ENCODE measurements at places on chromosomes 2 and 18.
A peak's percentile ranks its signal among the peaks of the same experiment; 100 is the strongest.

DNA sequence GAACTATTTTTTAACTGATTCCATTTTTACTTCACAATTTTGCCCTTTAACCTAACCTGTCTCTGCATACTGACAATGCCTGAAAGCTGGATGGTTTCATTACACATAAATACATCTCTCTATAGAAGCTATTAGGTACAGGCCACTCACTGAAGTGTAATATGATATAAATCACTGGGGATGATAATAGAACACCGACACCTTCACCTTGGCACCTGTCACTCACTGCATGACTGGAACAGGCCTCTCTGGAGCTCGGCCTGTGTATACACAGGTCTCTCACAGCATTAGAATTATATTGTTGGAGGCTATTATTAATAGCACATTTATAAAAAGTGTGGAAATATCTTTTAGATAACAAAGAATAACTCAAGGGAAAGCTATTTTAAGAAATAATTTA lies 138.2 kb downstream of the TMEM131 start:
- peaks cover 22% of the 10 kb centered on the region for H3K4me1 ChIP-seq
- H3K27me3 ChIP-seq = no peaks in the 10 kb centered on the region
- H3K27ac ChIP-seq = no peak overlapping the region
- no peak overlapping the region for H3K4me3 ChIP-seq
- DNase-seq = no peak
- peaks cover 18% of the 10 kb centered on the region for H3K36me3 ChIP-seq

- H3K4me3 ChIP-seq = peak overlapping the region; percentile 51
- peaks cover 10% of the 10 kb centered on the region for H3K4me1 ChIP-seq
- peaks cover 7% of the 10 kb centered on the region for H3K36me3 ChIP-seq
- peaks cover 82% of the 10 kb centered on the region for H3K27me3 ChIP-seq
- no peak overlapping the region for H3K27ac ChIP-seq
Measured at GRCh38 chr2:232521959-232522622, 1.9 kb downstream of the PRSS56 start.

- H3K27ac ChIP-seq = no peak overlapping the region
- H3K36me3 ChIP-seq = no peaks in the 10 kb centered on the region
- DNase-seq = no peak
Measured at GRCh38 chr2:226898897-226899296, 63.0 kb downstream of the RHBDD1 start.

DNA sequence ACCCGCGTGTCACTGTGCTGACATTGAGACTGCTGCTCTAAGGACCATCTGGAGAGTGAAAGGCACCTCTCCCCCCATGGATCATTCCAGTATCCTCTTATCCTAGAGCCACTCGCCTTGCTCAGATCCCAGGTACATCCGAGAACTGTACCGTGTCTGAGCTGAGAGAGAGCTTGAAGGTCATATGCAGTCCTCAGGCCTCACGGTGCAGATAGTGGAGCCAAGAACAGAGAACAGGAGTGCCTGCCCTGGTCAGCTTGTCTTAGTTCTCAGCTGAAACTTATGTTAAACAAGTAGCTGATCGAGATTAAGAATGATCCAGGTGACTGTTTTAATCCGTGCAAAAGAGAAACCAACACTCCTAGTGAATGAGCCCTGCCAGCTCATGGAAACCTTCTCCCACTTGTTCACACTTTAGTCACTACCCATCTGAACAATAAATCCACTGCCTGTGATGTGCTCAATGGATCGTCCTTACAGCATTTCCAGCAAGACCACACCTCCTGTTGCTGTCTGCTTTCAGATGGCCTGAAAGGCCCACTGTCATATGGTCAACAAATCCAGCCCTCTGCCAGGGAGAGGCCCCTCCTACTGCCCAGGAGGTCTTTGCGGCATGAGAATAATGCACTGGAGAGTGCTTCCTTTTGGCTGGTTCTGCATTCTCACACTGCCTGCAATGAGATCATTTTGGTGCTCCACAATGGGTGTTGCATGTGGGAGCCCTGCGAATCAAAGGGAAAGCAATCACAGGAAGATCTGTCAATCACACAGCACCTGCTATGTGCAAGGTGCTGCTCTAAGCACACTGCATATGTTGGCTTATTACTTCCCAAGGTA lies 43.7 kb upstream of the APCDD1 start:
- H3K36me3 ChIP-seq = no peaks in the 10 kb centered on the region
- no peaks in the 10 kb centered on the region for H3K4me1 ChIP-seq
- no peak overlapping the region for H3K27ac ChIP-seq

- no peak overlapping the region for H3K4me3 ChIP-seq
- no peak for DNase-seq
- H3K4me1 ChIP-seq = no peaks in the 10 kb centered on the region
- no peak overlapping the region for H3K27ac ChIP-seq
Measured at GRCh38 chr2:217934321-217935131, 68.3 kb downstream of the TNS1 start.

DNA sequence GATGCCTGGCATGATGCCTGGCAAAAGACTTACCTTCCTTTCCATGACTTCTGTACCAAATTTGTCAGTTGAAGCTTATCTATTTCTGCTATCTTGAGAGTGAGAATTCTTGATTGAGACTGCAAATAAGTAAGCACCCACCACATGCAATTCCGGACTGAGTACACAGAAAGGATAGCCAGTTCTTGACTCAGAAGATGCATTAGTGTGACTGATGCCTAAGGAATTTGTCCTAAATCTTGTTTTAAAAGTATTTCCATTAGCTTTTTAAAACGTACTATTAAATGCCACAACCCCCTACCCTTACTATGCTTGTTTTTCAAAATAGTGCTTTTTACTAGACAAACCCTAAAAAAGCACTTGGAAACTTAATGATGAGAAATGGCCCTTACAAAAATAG lies 545 bp downstream of the MPP4 start:
- no peaks in the 10 kb centered on the region for H3K4me1 ChIP-seq
- no peak overlapping the region for H3K4me3 ChIP-seq
- no peaks in the 10 kb centered on the region for H3K27me3 ChIP-seq
- peaks cover 6% of the 10 kb centered on the region for H3K36me3 ChIP-seq
- H3K27ac ChIP-seq = no peak overlapping the region

DNA sequence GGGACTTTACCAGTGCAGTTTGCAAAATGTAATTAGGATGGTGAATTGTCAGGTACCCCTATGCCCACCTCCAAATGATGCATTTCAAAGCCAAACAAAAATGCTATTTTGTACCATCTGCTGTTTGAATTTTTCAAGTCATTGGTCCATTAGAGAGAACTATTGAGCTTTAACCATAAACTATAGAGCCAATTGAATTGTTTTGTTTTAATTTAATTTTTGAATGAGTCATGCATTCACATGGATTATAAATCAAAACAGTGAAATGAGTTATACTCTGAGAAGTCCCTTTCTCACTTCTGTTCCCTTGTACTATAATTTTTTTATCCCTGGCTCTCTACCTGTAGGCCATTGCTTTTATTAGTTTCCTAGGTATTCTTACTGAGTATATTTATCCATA lies 140.6 kb upstream of the LYPD6 start:
- H3K27ac ChIP-seq = no peak overlapping the region
- no peak for DNase-seq
- H3K36me3 ChIP-seq = no peaks in the 10 kb centered on the region
- peaks cover 8% of the 10 kb centered on the region for H3K27me3 ChIP-seq
- H3K4me3 ChIP-seq = no peak overlapping the region
- no peaks in the 10 kb centered on the region for H3K4me1 ChIP-seq

GRCh38 chr18:424071-424661 lies 76.3 kb downstream of the COLEC12 start:
- H3K27me3 ChIP-seq = peaks cover 7% of the 10 kb centered on the region
- H3K27ac ChIP-seq = no peak overlapping the region

GRCh38 chr18:35114305-35114704 lies 73.1 kb downstream of the MAPRE2 start:
- no peak overlapping the region for H3K4me3 ChIP-seq
- DNase-seq = no peak
- no peak overlapping the region for H3K27ac ChIP-seq
- peaks cover 8% of the 10 kb centered on the region for H3K36me3 ChIP-seq

- H3K4me1 ChIP-seq = peaks cover 16% of the 10 kb centered on the region
- DNase-seq = no peak
- no peak overlapping the region for H3K4me3 ChIP-seq
Measured at GRCh38 chr18:62576845-62577512, 54.2 kb downstream of the ZCCHC2 start.

DNA sequence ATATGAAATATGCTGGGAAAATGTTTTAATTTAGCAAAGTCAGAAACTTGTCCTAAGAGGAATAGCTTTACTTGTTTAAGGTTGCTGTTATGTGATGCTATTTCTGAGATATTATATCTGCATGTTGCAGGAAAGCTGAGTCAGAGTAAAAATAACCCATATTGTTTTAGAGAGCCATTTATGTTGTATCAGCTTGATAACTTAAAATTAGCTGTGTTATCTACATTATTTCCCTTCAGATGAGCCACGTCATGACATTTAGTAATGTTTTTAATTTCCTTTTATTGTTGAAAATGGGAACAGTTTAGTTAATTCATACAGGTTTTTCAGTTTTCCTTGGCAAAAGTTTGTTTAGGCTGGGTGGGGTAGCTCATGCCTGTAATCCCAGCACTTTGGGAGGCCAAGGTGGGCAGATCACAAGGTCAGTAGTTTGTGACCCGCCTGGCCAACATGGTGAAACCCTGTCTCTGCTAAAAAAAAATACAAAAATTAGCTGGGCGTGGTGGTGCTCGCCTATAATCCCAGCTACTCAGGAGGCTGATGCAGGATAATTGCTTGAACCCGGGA lies 55.8 kb downstream of the TTC27 start:
- H3K36me3 ChIP-seq = peaks cover 8% of the 10 kb centered on the region
- H3K27me3 ChIP-seq = no peaks in the 10 kb centered on the region
- H3K4me1 ChIP-seq = peaks cover 2% of the 10 kb centered on the region
- no peak overlapping the region for H3K27ac ChIP-seq

GRCh38 chr2:20526708-20527107 lies 79.8 kb downstream of the RHOB start:
- no peak overlapping the region for H3K27ac ChIP-seq
- no peak for DNase-seq
- H3K4me3 ChIP-seq = no peak overlapping the region
- no peaks in the 10 kb centered on the region for H3K36me3 ChIP-seq
- H3K4me1 ChIP-seq = no peaks in the 10 kb centered on the region

GRCh38 chr2:227117852-227118251 lies 46.2 kb downstream of the COL4A4 start:
- H3K27me3 ChIP-seq = peaks cover 21% of the 10 kb centered on the region
- H3K4me3 ChIP-seq = no peak overlapping the region
- H3K4me1 ChIP-seq = no peaks in the 10 kb centered on the region
- H3K36me3 ChIP-seq = no peaks in the 10 kb centered on the region
- H3K27ac ChIP-seq = no peak overlapping the region

DNA sequence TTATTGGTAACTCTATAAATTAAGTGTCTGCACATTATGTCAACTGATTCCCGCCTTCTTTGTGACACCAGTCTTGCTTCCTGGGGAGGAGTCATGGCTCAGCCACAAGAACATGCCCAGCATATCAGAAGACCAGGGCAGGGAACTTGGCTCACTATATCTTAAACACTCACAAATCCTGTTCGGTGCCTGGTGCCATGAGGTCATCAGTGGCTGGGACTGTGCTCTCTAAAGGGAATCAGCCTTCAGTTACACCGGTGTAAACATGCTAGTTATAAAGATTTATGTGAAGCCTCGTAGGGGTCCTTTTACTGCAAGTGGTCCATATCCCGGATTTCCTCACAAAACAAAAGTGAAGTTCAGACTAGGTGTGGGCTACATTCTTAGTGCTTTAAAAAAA lies 73.1 kb upstream of the ZNF521 start:
- no peak overlapping the region for H3K27ac ChIP-seq
- H3K36me3 ChIP-seq = no peaks in the 10 kb centered on the region
- no peaks in the 10 kb centered on the region for H3K27me3 ChIP-seq

DNA sequence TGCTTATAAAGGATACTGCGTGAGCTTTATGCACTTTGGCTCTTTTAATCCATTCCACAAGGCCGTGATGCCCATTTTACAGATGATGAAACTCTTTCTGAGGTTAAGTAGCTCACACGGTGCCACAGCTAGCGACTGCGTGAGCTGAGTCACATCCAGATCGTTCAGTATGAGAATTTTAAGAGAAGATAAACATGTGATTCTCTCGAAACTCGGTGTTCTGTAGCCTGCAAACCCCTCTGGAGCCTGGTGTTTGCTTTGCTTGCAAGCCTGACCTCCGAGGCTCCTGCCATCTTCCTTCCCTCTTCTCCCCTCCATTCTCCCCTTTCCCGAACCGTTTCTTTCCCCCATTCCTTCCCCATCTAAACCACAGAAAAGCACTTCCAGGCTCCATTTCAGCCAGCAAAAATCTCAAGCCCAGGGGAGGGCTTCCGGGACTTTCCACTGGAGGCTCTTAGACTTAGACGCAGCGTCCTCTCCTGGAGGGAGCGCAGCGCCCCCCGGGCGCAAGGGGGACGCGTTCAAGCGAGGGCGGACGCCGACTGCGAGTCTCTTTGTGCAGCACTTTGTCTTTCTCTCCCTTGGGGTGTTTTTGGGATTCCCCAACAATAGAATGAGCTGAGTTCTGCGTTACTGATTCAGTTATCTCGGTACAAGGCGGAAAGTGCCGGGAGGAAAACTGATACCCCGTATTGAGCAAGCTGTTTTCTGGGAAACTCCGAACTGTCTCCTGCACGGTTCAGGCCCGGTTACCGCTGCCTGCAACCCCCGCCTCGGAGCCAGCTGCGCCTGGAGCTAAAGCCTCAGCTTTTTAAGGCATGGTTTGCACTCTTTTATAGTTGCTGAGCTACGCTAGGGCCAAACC lies 38.0 kb downstream of the CYP1B1 start:
- no peak for DNase-seq
- peak overlapping the region; percentile 11 for H3K4me3 ChIP-seq
- H3K27ac ChIP-seq = no peak overlapping the region
- H3K27me3 ChIP-seq = peaks cover 47% of the 10 kb centered on the region
- H3K4me1 ChIP-seq = peaks cover 8% of the 10 kb centered on the region

GRCh38 chr2:232085164-232085563 lies 123.7 kb downstream of the DIS3L2 start:
- no peak overlapping the region for H3K4me3 ChIP-seq
- no peaks in the 10 kb centered on the region for H3K27me3 ChIP-seq
- H3K4me1 ChIP-seq = peaks cover 10% of the 10 kb centered on the region
- no peak overlapping the region for H3K27ac ChIP-seq

- no peak for DNase-seq
- no peak overlapping the region for H3K27ac ChIP-seq
- H3K27me3 ChIP-seq = peaks cover 11% of the 10 kb centered on the region
- H3K4me3 ChIP-seq = no peak overlapping the region
- no peaks in the 10 kb centered on the region for H3K36me3 ChIP-seq
Measured at GRCh38 chr18:36769611-36770314, 59.0 kb downstream of the TPGS2 start.

DNA sequence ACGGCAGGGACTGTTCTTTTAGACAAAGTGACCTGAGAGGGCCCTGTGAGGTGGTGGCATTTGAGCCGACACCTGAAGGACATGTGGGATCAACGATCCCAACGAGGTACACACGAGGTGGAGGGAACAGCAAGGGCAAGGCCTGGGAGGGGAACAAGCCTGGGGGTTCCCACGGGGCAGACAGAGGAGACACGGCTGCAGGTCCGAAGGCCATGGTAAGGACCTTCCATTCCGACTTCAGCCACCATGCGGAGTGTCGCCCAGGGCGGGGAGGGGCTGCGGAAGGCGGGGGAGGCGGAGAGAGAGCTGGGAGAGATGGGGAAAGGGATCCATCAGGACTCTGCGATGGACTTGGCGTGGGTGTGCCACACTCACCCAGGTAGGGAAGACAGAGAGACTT lies 151.8 kb downstream of the HDAC4 start:
- H3K4me3 ChIP-seq = no peak overlapping the region
- no peak overlapping the region for H3K27ac ChIP-seq
- H3K27me3 ChIP-seq = no peaks in the 10 kb centered on the region
- no peak for DNase-seq

All from effector memory CD8-positive, alpha-beta T cell (primary cell).